ENCODE measurements at places on chromosomes 1 and 21. TPM values are rescaled to one million over a fixed set of nuclear protein-coding genes. Genes with fewer than 3 reads are reported as not detected.
A peak's percentile ranks its signal among the peaks of the same experiment; 100 is the strongest.

GRCh38 chr1:30414851-30415165 lies 308.6 kb downstream of the MATN1 start:
- DNase-seq: no peak

The GJA9 gene
- total RNA-seq: not detected

The MFSD2A gene
- 56.2 TPM for total RNA-seq

GRCh38 chr1:80629304-80629837 lies 1171.4 kb upstream of the ADGRL2 start:
- no peak for DNase-seq

The KDF1 gene
- total RNA-seq: not detected

The ICOSLG gene
- total RNA-seq: 6.4 TPM

GRCh38 chr1:178723546-178723945 lies 1.5 kb upstream of the RALGPS2 start:
- DNase-seq: no peak

DNA sequence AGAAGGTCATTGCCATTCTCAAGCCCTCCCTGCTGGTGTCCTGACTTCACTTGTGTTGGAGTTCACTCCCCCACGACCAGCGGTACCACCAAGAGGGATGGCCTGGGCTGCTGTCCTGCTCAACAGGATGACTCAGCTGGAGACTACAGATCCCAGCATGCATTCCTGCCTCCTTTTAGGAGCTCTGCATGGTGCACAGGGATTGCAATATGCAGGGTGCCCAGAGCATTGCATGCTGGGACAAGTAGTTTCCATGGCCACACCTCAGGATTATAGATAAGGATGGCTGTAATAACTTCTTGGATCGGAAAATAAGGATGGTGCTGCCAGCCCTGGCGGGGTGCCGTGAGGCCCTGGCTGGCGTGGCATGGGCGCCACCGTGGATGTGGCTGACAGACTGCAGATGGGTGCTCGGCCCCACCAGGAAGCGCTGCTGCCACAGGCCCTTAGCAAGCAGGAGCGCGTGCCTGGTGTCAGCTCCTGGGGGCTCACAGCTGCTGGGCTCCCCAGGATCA lies 150.0 kb downstream of the CASZ1 start:
- DNase-seq: no peak

- DNase-seq: no peak
These were observed 556 bp downstream of the WDR77 start for GRCh38 chr1:111448482-111448917.

The MTHFR gene
- 21.4 TPM for total RNA-seq

- no peak for DNase-seq
These were observed 360.4 kb downstream of the MATN1 start for GRCh38 chr1:30363031-30363430.

DNA sequence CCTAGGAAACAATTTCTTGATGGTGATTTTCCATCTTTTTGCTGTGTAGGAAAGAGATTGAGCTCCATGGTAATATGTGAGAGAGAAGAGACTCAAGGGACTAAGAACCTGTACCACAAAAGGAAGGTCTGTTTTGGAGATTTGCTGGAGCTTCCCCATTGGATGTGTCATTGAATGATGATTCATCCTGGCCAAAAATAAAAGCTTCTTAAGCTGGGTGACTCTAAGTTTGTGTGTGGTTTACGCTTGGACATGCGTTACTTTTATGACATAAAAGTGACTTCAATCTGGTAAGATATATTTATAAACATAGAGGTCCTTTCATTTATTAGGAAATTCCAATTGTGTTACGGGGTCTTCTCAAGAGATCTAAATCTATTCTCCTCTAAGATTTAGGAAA lies 17.4 kb upstream of the IL19 start:
- no peak for DNase-seq

The CSDE1 gene
- total RNA-seq: 421 TPM

DNA sequence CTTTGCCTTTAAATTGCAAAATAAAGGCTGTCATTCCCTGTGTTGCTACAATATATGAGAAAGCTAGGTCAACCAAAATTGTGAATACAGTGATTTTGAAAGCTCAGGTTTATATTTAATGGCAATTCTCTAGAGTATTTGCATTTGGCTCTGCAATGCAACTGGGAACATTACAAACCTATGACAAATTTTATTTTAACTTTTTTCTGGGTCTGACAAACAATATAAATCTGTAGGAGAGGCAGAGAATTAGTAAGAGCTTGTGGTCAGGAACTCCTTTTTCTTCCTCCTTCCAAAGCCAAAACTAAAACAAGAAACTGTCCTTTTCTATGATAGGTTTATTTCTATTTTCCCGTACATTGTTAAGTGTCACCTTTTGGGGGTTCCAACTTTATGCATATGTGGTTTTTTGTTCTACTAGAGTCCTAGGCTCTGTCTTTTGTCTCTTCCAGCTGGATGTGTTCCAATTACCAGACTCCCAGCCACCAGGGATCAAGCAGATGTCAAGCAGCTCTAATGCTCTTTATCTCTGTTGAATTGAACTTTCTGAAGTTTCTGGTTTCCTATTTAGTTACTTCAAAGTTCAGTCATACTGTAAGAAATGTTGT lies 106.9 kb downstream of the ASH1L start:
- no peak for DNase-seq

The MYCL gene
- total RNA-seq: 0.62 TPM

The PTGFRN gene
- 38.0 TPM for total RNA-seq

- DNase-seq: no peak
These were observed 318.4 kb downstream of the RPS6KC1 start for GRCh38 chr1:213369465-213369864.

The ATP6V1G3 gene
- not detected for total RNA-seq

DNA sequence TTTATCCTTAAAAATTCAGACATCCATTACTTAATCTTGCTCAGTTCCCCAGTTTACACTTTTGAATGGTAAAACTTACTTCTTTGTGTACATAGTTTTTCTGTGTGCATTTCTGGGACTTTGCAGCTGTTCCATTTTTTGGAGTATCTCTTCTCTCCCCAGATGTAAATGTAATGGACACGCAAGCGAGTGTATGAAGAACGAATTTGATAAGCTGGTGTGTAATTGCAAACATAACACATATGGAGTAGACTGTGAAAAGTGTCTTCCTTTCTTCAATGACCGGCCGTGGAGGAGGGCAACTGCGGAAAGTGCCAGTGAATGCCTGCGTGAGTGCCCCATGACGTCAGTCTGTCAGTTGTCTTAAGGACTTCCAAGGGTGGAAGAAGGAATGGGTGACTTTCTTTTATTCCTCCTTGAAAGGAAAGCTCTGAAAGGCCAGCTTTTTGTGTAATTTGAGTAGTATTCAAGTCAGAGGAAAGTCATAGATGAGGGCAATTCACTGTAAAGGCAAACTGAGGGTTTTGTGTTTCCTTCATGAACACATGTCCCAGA lies 75.7 kb upstream of the LAMC2 start:
- DNase-seq: no peak

DNA sequence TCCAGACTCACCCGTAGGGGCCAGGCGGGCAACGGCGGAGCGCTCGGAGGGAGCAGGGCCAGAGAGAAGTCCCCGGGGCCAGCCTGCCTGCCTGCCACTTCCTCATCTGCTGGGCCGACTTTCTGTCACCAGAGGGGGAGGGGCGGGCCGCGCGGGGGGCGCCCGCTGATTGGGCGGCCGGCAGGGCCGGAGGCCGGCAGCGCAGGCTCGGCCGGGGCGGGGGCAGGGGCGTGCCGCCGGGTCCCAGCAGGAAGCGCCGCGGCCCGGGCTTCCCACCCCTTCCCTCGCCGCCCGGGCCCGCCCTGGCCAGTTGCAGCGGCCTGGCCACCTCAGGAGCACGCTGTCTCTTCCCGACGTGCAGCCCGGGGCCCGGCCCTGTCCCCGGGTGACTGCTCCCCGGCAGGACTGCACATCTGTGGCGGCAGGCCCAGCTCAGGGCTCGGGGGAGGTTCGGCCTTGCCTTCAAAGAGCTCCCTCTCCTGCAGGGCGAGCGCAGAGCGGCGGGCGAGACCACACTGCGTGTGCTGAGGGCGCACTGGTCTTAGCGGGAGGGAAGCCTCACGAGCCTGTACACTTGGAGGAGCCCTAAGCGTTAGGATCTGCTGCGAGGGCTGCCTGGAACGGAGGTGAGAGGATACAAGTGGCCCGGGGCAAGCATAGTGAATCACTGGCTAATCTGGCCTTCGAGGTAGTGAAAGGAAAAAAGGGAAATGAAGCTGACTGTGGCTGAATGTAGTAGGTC lies at the start of gene ELOVL1:
Gene ELOVL1, minus strand, starts transcription at position 108 of the 742 bp plus-strand sequence. CDS start 2,402 bp downstream, outside the sequence.
- peak; percentile 85 for DNase-seq

All from activated T-helper 1 cell treated with anti-CD3 and anti-CD28 coated beads, Interleukin-12 subunit alpha, Interleukin-12 subunit beta, Interleukin-2, Interleukin-4 antibody, amounts not matched to agents 30 ng/mL and 10 ng/mL and 1 ng/mL, durations not matched to agents 14 hours and 24 hours and 36 hours (primary cell).